ENCODE measurements at places on chromosomes 7 and 10.

DNA sequence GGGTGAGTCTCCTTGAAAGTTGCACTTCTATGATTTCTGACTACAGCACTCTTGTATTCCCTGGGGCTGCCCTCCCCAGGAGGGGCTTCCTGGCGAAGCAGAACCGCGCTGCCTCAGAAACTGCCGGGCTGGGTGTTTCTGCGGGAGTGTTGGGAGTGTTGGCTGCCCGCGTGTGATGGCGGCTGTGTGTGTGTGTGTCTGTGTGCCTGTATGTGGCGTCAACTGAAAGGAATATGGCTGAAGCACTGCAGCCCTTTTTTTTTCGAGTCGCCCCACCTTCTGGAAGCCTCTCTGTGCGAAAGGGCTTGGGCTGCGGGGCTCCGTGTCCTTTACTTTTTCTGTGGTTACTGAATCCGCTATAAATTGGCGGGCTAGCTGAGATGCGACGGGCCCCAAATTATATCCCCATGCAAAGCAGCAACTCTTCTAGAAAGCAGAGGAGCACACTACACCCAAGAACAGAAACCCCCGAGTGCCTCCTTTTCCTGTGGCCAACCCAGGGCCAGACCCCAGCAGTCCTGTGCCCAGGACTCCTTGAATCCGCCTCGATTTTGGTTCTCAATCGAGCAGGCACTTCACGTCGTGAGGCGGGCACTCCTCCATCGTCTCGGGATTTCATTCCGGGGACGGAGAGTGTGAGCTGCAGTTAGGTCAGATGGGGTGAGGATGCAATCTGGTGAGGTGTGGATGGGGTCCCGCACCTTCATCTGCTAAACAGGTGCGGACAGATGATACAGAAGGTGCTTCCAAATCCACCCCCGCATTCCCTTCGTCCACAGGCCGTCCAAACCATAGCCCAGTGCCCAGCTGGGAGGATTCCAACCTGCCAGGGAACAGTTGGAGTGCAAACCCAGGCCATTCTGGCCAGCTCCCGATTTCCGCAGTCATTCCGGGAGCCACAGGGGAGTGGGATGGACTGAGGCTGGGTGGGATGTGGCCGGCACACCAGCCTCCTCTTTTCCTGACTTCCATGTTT is 22.5 kb upstream of the ZNF273 start:
- DNase-seq = no peak

GRCh38 chr10:65858841-65859240 is 1067.0 kb upstream of the LRRTM3 start:
- DNase-seq = no peak

GRCh38 chr10:112235920-112236319 is 47.3 kb upstream of the TECTB start:
- DNase-seq = peak; percentile 82

DNA sequence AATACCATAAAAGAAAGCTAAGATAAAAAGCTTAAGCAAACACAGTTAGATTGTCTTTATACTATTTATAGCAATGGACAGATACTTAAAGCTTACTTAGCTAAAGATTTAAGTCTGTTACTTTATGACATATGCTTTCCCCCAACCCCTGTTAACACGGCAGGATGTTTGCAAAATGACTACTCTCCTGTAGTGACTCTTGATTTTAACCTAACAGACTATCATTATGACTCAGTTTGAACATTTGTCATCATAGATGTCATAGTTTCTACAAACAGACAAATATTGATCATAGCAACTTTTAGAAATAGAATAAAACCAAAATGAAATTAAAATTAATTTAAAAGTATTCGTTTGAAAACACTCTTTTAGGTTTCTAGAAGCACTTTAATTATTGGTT is 7.8 kb upstream of the COMMD3 start:
- DNase-seq = no peak

DNA sequence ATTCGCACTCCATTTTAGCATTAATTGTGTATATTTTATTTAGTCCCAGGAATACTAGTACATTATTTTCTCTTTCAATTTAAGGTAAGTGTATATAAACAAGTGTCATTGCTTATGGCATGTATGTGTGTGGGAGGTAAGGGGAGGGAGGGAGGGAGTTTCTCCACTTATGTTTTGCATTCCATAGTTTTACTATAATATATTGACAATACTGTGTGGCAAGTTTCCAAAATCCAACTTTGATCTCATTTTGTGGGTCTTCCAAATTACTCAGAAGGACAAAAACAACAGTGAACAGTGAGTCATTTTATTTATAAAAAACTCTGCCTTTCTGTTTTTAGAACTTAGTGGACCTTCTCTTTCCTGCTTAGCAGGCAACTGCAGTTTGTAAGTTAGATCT is 102.3 kb upstream of the SEMA3E start:
- peak; percentile 13 for DNase-seq

Data from foreskin keratinocyte (primary cell).